ENCODE measurements at places on chromosomes 1 and 21.

- no peak for DNase-seq
These were observed 74.0 kb downstream of the NUF2 start for GRCh38 chr1:163395790-163396189.

- DNase-seq = no peak
These were observed 21.4 kb downstream of the PRRC2C start for GRCh38 chr1:171506525-171507304.

DNA sequence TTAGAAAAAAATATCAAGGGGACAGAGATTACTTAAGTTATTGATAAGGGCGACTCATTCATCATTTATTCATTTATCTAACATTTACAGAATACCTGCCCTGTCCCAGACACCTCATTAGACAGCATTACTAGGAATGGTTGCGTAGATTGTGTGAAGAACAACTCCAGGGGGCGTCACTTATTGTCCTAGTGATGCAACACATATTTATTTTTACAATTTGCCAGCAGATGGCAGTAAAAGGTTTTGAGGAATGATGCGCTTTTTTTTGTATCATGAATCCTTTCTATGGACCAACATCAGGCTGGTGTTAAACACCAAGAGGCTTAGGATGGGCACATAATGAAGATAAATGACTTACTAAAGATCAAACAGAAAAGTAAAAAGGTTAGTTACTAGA, 5.5 kb downstream of the NCAM2 start:
- DNase-seq = no peak

- no peak for DNase-seq
These were observed 45.2 kb upstream of the DMBX1 start for GRCh38 chr1:46444466-46444865.

- no peak for DNase-seq
These were observed 352.0 kb downstream of the RRAGC start for GRCh38 chr1:38507563-38507962.

- DNase-seq = no peak
These were observed 53.8 kb downstream of the PLA2G4A start for GRCh38 chr1:186882372-186883134.

GRCh38 chr1:181714428-181714827, 231.1 kb downstream of the CACNA1E start:
- DNase-seq = no peak
